A549 treated with Mapracorat at 1 μM for 4 hours (cell line): ENCODE measurements at places on chromosomes 16 and 17. TPM values are rescaled to one million over a fixed set of nuclear protein-coding genes. Genes with fewer than 3 reads are reported as not detected.

Gene MSLN
- total RNA-seq: 2.6 to 3.3 TPM (median 2.9 TPM) in 5 replicates

Gene CCL17
- not detected in 5 replicates for total RNA-seq

Gene SULT1A4
- 29.2 to 35.9 TPM (median 30.8 TPM) in 5 replicates for total RNA-seq

Gene ZPBP2
- total RNA-seq: not detected in 5 replicates

Gene OTOA
- 0.08 to 0.13 TPM (median 0.10 TPM) in 4 of 5 replicates, not detected in the other for total RNA-seq

Gene DRC3
- 1.4 to 3.5 TPM (median 1.9 TPM) in 5 replicates for total RNA-seq

Gene DDX5
- total RNA-seq: 586 to 1,043 TPM (median 633 TPM) in 5 replicates
